ENCODE measurements at places on chromosomes 5 and 9. TPM values are rescaled to one million over a fixed set of nuclear protein-coding genes. Genes with fewer than 3 reads are reported as not detected.

TMEM174 gene
- total RNA-seq, result not detected

ANKRD31 gene
- total RNA-seq, result under 0.01 TPM

MCCC2 gene
- total RNA-seq, result 33.5 TPM

LCN9 gene
- total RNA-seq, result not detected

OR13C8 gene
- total RNA-seq, result not detected

C9 gene
- total RNA-seq, result not detected

TMEM161B gene
- total RNA-seq, result 21.5 TPM

FBXW11 gene
- 90.4 TPM for total RNA-seq

VCP gene
- 237 TPM for total RNA-seq

PCDHA2 gene
- total RNA-seq, result not detected

RPS14 gene
- 5,221 TPM for total RNA-seq

CD180 gene
- not detected for total RNA-seq

PRR16 gene
- 0.48 TPM for total RNA-seq

HTR1A gene
- total RNA-seq, result not detected

EIF4E1B gene
- not detected for total RNA-seq

SNAPC4 gene
- total RNA-seq, result 8.9 TPM

RETREG1 gene
- total RNA-seq, result 24.3 TPM

KIF24 gene
- 0.48 TPM for total RNA-seq

PLCXD3 gene
- total RNA-seq, result under 0.01 TPM

TICAM2 gene
- total RNA-seq, result 0.72 TPM

DNLZ gene
- total RNA-seq, result 22.0 TPM

DDX4 gene
- not detected for total RNA-seq

ALDH1A1 gene
- total RNA-seq, result 6.2 TPM

NUTM2G gene
- total RNA-seq, result not detected

TMC1 gene
- total RNA-seq, result not detected

PDE6A gene
- under 0.01 TPM for total RNA-seq

MYMK gene
- total RNA-seq, result not detected

GMCL2 gene
- total RNA-seq, result not detected

FBXL7 gene
- 0.21 TPM for total RNA-seq

NCS1 gene
- total RNA-seq, result 60.7 TPM

LRRC19 gene
- total RNA-seq, result not detected

TNFSF8 gene
- not detected for total RNA-seq

FNIP1 gene
- 51.6 TPM for total RNA-seq

GPRIN1 gene
- total RNA-seq, result 9.6 TPM

GADD45G gene
- total RNA-seq, result not detected

RFX3 gene
- 1.2 TPM for total RNA-seq

NIM1K gene
- total RNA-seq, result not detected

ANKRD18B gene
- 16.6 TPM for total RNA-seq

SHISAL2B gene
- total RNA-seq, result not detected

GRM6 gene
- not detected for total RNA-seq

ANXA2R gene
- 0.48 TPM for total RNA-seq

PCDHB3 gene
- total RNA-seq, result 0.48 TPM

Data from tracheal epithelial cell (primary cell).